SHP77 treated with DMSO at 0.1 percent for 48 hours (cell line): ENCODE measurements at places on chromosomes 3 and 15.

GRCh38 chr3:122890077-122890719 is 95.3 kb downstream of the SLC49A4 start:
- DNase-seq = no peak

DNA sequence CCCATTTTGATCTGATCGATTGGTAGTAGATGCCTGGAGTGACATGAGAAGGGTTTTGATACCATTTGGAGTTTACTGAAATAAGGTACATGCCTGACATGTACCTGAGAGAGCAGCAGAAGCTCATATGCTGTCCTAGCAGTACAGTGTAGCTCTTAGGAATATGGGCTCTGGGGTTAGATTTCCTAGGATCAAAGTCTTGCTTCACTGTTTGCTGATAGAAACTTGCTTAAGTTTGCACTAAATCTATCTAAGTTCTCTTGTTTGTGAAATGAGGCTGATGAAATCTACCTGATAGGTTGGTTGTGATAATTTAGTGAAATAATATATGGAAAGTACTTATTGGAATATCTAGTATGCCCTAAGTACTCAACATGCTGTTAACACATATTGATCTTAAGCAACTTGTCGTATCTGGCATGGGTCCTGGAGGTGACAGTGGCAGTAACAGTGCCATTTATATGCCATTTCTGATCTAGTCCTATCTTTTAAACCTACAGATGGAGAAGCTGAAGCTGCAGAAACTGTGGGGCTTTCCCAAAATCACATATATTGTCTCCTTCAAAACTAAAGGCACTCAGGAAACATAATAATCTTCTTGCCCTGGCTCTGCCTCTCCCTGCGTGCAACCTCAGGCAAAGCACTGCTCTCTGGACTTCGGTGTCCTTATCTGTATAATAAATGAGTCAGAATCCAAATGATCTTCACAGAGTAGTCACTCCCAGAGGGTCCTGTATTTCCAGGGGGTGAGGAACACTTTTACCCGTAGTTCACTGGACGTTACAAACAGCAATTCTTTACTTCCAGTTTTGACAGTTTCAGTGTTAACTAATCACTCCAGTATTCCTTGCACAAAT is 223.6 kb upstream of the SETMAR start:
- DNase-seq = no peak

DNA sequence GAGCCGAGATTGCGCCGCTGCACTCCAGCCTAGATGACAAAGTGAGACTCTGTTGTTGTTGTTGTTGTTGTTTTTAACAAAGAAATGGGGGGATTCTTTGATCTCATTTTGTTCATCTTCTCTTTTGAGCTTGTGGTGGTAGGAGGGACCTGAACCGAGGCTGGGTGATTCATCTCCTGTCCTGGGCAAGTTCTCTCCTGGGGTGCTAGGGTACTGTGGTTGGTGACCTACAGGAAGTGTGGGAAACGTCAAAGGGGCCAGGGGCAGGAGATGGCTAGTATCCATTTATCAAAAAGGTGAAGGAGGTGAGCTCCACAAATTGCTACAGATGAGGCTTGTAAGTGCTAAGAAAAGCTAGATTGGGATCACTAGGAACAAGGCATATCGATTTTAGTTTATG is 14.3 kb downstream of the PPCDC start:
- DNase-seq = no peak

- DNase-seq = no peak
These were observed 101.8 kb upstream of the LIPC start for GRCh38 chr15:58329781-58330671.

DNA sequence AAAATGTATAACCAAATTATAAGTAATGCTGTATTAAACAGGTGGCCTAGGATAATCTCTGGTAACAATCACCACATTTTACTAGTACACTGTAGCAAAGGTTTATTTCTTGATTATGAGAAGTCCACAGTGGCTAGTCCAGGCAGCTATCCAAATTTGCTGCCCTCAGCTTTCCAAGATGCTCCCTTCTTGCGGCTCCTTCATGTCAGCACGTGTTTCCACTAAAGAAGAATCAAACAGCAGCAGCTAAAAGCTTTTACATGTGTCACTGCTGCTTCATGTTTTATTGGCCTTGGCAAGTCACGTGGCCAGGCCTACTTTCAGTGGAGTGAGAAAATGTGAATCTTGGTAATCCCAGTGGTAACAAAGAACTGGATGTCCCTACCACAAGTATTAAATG is 5.6 kb upstream of the RBMS3 start:
- no peak for DNase-seq

DNA sequence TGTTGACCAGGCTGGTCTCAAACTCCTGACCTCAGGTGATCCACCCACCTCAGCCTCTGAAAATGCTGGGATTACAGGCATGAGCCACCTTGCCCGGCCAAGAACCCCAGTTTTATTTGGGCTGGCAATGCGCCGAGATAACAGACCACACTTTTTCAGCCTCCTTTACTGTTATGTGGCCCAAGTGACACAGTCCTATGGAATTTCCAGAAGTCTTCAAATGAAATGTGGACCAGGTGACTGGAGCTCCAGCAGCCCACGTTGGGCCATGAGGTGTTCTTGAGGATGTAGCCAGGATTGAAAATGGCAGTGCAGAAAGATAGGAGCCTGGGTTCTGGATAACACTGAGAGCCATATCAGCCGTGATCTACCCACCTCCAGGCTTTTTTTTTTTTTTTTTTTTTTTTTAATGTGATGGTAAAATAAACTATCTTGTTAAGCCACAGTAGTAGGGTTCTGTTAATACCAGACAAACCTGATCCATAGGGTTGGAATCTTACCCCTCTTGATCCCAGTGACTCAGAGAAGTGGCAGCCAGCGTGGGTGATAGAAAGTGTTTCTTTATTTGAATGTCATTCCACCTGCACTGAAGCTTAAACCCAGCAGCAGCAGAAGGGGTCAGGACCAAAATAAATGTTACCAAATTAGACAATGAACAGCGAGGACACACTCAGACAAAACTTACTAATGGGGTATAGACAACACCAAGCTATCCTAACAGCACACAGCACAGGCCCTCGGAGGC is 55.6 kb downstream of the LHFPL4 start:
- no peak for DNase-seq

GRCh38 chr15:99122831-99123712 is 18.2 kb downstream of the SYNM start:
- no peak for DNase-seq

DNA sequence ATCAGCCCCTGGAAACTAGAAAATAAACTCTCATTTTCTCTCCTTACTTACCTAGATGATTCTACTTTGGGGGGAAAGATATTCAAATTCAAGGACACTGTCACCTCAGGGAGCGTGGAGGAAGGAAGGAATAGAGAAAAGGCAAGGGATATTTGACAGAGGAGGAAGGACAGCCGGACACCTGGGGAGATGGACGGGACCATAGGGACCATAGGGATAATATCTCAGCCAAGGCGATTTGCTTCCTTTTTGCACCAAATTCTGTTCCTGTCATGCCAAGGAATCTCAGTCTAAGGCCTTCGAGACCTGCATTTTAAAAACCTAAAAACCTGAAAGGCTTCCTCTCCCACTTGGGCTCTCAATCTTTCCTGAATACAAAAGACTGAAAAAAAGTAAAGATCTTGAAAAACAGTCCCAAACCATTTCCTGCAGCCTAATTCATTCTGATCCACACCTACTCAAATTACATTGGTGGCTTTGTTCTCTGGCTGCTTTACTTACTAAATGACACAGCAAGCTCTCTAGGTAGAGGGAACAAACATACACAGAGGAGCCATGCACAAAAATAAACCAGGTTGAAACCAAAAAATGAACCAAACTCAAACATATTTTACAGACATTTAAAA is 73.9 kb upstream of the SLC24A5 start:
- DNase-seq = no peak

DNA sequence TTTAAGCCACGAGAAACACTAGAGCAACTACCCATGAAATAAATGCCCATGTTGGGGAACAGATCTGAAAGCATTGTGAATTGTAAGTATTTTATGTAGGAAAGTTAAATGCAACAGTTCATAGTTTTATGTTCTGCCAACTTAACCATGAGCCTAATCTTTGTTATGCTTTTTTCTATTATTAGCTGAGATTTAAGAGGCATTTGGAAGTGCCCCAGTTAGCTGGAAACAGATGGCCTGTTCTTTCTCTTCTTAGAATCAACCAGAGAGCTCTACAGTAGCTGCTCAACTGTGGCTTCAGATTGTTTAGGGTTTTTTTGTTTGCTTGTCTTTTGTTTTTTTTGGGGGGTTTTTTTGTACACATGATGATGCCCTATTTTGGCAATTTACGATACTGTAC is 284.4 kb downstream of the KCNH8 start:
- no peak for DNase-seq

DNA sequence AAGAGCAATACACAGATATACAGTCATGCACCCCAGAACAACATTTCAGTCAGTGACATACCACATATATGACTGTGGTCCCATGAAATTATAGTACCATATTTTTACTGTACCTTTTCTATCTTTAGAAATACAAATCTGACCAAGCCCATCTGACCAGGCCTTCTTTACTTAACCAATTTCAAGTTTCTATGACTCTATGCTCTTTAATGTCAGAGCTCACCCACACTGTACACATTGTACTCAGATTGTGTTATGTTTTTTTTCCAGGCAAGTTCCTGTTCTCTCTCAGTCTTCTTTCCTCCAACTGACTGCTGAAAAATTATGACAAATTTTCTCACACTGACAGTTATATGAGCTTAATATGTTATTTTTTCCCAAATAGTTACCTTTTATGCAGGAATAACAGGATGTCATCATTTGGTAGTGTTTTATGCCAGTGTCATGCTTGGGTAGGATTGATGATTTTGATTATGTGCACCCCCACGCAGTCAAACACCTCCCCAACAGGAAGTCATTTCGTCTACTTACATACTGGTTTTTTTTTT is 8.0 kb upstream of the CBLB start:
- no peak for DNase-seq

DNA sequence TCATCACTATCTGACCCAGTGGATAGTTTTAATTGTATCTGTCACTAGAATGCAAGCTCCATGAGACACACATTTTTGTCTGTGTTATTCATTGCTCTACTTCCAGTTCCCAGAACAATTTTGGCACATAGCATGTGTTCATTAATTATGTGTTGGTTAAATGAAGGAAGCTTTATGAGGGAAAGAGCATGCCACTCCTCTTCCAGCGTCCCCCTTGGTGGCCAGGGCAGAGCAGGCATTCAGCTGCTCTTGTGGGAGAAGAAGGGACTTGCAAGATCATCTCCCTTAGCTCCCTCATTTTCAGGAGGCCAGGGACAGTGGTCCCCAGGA is 489 bp upstream of the GALNT15 start:
- DNase-seq = no peak

GRCh38 chr3:94175677-94176076 is 112.8 kb downstream of the NSUN3 start:
- DNase-seq = no peak

DNA sequence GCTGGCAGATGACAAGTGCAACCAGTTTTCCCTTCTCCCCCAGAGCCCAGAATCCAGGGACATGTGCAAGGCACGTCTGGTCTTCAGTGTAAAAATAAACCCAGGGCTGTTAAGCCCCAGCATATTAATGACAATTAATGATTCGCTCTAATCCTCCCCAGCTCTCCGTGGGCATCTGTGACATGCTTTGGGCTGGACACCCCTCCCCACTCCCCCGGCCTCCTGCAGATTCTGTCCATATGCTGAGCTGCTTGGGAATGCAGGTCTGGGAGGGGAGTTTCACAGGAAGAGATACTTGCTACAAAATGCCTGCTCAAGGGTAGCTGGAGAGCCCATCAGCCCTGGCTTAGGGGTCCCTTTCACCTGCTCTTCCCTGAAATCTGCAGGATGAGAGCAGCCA is 43.0 kb upstream of the NTRK3 start:
- DNase-seq = no peak

DNA sequence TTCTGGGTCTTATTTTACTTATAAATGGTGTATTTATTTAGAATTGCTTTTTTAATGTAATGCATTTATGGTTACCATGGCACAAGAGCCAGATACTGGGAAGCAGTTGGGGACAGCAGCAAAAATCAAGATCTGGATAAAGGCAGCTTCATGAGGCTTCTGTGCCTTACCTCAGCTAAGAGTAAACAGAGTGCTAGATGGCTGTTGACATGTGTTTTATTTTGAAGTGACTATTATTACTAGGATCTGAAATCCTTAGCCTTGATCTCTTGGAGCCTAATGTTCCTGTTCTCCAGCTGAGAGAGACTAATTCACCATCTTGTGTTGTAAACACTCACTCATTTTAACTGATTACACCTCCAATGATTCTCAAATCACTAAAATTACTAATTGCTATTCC is 317.8 kb downstream of the LPP start:
- no peak for DNase-seq

GRCh38 chr3:63595221-63595620 is 57.3 kb upstream of the SNTN start:
- no peak for DNase-seq

DNA sequence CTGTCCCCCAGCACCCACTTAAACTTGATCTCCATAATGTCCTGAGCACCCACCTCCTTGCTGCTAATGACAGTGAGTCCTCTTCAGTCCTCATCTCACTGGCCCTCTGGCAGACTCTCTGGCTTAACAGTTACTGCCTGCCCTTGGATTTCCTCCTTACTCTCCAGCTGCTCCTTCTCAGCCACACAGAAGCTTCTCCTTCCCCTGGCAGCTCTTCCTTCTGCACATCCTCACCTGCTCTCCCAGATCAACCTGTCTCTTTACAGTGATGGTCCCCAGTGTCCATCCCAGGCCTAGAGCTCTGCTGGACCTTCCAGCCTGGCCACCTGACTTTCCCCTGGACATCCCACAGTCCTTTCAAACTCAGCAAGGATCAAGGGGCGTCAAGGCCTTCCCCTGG is 47.4 kb upstream of the SMAD3 start:
- no peak for DNase-seq

- no peak for DNase-seq
These were observed 242.0 kb upstream of the ARRDC4 start for GRCh38 chr15:97718509-97718908.

GRCh38 chr3:58010562-58010961 is 2.3 kb downstream of the FLNB start:
- no peak for DNase-seq

DNA sequence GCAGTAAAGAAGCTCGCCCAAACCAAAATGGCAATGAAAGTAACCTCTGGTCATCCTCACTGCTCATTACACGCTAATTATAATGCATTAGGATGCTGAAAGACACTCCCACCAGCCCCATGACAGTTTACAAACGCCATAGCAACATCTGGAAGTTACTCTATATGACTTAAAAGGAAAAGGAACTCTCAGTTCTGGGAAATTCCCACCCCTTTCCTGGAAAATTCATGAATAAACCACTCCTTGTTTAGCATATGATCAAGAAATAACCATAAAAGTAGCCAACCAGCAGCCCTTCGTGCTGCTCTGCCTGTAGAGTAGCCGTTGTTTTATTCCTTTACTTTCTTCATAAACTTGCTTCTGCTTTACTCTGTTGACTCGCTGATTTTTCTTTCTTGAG is 164.6 kb downstream of the SMAD6 start:
- no peak for DNase-seq

- DNase-seq = no peak
These were observed 290.3 kb upstream of the TLE3 start for GRCh38 chr15:70387993-70388392.

GRCh38 chr15:74007820-74008371 is 13.4 kb downstream of the PML start:
- DNase-seq = no peak
